ENCODE measurements at places on chromosomes 2 and 18.
A peak's percentile ranks its signal among the peaks of the same experiment; 100 is the strongest.

DNA sequence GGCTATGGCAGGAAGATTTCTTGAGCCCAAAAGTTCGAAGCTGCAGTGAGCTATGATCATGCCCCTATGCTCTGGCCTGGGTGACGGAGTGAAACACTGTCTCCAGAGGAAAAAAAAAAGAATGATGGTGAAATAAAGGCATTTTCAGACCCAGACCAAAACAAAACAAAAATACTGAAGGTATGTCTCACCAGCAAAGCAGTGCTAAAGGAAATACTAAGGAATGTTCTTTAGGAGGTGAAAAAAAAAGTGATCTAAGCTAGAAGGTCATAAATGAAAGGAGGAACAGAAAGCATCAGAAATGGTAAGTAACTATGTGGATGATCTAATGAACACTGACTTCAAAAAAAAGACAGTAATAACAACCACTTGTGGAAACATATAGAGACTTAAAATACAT lies 18.7 kb downstream of the SS18 start:
- DNase-seq = peak; percentile 82

DNA sequence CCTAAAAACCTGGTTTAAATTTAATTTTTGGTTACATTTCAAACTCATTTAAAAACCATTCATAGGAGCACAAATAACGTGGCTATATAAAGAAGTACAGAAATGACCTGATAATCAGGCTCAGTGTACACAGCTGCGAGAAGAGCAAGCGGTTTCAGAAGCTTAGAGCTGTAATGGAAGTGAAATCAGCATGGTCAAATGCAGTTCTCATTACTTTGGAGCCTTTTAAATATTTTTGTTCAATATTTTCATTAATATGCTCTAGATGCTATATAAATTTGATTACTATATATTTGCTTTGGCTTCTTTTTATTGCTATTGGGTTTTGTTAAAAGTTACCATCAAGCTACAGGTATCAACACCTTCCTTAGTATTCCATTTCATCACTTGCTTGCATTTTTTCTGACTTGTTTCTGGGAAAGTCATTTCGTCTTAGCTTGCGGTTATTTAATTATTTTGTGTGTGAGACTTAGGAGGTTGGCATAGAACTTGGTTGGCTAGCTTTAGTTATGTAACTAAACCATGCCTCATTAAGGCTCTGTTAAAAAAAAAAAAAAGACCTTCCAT lies 58.7 kb downstream of the AFTPH start:
- no peak for DNase-seq

- peak; percentile 35 for DNase-seq
These were observed 227.6 kb upstream of the ETAA1 start for GRCh38 chr2:67169417-67170140.

- DNase-seq = no peak
These were observed 14.1 kb downstream of the TLK1 start for GRCh38 chr2:171146633-171147032.

GRCh38 chr2:198950803-198951202 lies 506.9 kb downstream of the SATB2 start:
- DNase-seq = no peak

GRCh38 chr18:69981948-69982347 lies 34.3 kb upstream of the CD226 start:
- DNase-seq = no peak

DNA sequence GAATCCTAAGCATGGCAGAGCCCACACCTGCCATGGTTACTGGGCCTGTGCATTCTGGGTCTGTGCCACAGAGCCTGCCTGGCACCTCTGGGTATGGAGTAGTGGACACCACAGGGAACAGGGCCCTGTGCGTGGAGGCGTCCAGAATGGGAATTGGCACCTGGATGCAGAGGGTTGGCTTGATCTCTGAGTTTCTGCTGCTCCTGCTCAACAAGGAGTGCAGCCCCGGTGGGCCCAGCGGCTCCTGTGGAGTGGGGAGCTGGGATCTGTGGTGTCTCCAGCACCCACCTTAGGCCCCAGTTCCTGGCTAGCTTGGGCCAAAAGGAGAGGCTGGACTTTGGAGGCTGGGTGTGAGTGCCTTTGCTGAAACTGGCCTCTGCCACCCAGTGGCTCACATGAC lies 7.9 kb upstream of the ANKRD62 start:
- no peak for DNase-seq

GRCh38 chr2:85545780-85546240 lies 6.8 kb downstream of the MAT2A start:
- no peak for DNase-seq

GRCh38 chr2:227324642-227324994 lies 433 bp upstream of the MFF start:
- DNase-seq = peak; percentile 22

- no peak for DNase-seq
These were observed 475.3 kb downstream of the RIT2 start for GRCh38 chr18:42640160-42640559.

GRCh38 chr2:107591561-107592279 lies 235.0 kb upstream of the RGPD4 start:
- peak; percentile 62 for DNase-seq

DNA sequence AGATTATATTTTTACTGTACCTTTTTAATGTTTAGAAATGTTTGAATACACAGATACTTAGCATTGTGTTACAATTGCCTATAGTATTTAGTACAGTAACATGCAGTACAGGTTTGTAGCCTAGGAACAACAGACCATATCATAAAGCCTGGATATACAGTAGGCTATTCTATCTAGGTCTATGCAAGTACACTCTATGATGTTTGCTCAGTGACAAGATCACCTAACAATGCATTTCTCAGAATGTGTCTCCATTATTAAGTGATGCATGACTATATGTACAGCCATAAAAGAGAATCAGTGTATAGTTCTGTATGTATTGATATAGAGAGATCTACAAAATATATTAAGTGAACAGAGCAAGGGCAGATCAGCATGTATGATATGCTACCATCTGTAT lies 616.4 kb downstream of the XIRP2 start:
- DNase-seq = no peak

DNA sequence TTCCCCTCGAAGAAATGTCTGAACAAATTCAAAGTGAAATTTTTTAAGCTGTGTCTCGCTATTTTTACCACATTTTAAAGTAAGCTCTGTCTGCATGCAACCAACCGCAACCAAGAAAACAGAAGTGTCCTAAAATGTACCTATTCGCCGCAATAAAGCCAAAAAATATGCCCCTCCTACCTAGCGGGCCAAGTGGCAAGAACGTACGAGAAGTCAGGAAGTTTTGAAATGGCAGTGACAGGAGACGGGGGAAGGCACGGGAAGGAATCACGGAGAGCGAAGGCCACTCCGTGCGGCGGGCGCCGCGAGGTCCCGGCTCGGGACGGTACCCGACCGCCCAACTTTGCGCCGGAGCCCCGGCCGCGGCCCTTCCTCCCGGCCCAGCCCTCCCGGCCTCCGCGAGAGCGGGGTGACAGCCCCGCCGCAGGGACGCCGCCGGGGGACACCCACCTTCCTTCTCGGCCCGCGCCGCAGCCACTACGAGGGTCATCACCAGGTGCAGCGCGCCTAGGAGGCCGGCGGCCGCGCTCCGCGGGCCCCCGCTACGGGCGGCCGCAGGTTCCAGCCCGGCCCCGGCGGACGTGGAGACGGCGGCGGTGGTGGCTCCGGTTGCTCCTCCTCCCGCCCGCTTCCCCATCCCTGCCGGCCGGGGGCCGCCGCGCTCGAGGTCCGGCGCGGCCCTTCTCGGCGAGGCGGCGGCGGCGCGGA lies 568 bp downstream of the TMEM131 start:
- DNase-seq = peak; percentile 30

GRCh38 chr2:32742376-32742775 lies 114.5 kb downstream of the TTC27 start:
- DNase-seq = no peak

DNA sequence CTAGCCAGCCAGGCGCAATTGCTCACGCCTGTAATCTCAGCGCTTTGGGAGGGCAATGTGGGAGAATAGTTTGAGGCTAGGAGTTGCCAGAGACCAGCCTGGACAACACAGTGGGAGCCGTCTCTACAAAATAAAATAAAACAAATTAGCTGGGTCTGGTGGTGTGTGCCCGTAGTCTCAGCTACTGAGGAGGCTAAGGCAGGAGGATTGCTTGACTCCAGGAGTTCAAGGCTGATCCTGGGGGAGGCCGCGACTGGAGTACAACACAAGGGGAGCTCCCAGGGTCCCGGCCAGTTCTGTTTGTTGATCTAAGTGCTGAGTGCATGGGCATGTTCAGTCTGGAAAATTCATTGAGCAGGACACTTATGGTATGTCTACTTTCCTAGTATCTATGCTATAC lies 2.6 kb downstream of the ST3GAL5 start:
- no peak for DNase-seq

DNA sequence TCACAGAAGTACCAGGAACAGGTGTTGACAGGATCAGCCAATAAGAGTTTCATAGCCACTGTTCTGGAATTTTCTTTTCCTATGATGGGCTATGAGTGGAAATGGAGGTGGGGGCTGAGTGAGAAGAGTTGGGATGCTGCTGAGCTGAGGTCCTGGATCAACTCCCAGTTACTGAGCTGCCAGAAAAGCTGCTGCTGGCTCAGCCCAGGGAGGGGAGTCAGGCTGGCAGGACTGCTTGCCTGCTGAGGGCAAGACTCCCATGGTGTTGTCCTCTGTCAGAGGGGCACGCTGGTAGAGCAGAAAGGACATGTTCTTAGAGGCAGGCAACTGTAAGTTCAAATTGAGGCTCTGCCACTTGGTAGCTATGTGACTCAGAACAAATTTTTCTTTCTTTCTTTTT lies 11.8 kb downstream of the TPGS2 start:
- no peak for DNase-seq

DNA sequence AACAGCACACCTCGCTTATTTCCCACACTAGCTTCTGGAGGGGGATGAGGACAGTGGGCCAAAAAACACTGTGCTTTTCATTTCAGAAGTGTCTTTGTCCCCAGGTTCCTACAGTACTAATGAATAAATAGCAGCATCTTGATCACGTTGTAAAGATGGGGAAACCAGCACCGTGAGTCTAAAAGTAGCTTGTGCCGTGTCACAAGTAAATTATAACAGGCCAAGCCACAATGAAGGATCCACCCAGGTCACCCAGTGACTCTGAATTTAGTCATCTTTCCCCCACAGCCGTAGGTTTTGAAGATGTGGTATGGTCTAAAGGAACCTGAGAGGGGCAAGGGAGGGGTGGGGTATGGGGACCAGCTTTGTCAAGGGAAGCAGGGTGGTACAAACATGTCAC lies 8.8 kb downstream of the FZD7 start:
- DNase-seq = no peak

- DNase-seq = no peak
These were observed 27.0 kb downstream of the GREB1 start for GRCh38 chr2:11560806-11561205.

DNA sequence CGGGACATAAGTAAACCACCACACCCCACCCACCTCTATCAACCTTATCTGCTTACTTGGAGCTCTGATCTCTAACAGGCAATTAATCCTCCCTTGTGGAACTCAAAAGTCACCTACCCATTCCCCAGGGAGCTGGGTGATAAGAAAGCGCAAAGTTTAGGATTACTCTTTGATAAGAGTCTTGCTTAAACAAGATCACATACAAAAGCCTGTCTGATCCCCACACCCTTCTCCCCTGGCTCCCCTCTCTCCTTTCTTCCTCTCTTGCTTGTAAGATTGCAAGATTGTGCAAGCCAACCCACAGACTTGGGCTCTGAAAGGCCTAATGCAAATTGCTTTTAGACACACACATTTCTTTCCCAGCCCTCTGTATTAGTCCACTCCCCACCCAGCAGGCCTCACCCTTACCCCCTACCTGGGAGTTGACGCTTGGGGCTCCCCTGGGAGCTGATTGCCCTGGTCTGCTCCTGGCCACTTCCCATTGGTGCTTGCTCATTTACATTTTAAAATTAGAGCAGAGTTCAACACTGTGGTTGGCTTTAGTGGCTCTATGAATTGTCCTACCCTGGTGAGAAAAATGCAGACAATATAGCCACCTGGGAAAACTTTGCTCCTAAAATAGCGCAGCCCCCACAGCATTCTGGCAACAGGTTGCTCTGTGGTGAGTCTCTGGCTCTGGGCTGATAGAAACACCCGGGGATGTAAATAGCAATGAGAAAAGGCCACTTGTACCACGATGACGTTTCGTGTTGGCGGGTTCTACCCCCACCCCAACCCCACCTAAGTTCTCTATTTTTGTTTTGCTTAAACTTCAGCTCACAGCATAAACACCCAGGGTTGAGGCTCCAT lies 92.8 kb upstream of the MSH2 start:
- DNase-seq = peak; percentile 71

GRCh38 chr2:106701203-106702022 lies 184.6 kb downstream of the ST6GAL2 start:
- DNase-seq = no peak

DNA sequence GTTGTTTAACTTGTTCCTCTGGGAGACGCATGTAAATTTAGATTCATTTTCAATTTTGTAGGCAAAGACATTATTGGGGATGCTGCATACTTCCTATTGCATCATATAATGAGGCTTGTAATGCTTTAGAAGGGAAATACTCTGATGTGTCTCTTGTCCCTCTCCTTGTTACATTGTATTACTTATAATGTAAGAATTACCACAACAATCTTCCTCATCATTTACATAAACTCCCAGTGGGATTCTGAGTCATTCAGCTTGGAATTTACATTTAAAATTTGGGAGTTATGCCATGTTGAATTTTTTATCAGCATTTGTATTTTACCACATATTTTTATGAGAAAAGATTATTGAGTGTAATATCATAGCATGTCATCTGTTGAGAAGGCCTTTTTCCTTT lies 963.4 kb upstream of the NRXN1 start:
- DNase-seq = peak; percentile 73

GRCh38 chr18:55221622-55222021 lies 262.4 kb upstream of the CCDC68 start:
- DNase-seq = no peak

DNA sequence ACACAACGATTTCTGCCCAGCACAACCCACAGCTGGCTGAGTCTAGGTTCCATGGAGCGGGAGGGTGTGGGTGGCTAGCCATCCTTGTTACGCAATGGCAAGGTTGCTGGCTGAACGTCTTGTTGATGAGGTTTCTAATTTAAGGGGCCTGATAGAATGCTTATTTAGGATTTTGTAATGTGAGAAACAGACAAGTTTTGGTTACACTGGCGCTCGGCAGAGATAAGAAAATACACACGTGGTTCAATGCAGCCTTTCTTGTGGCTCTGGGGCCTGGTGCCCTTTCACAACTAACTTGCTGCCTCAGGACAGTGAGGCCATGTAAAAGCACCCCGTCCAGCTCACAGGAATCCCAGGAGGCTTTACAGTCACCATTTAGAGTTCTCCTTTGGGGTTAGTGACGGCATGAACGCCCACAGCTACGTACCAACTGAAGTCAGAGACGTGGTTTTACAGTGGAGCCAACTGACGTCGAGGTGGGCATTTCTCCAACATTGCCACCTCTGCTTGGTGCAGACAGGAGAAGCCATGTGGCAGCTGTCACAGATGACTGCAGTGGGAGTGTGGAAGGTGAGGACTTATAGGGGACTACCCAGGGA lies 29.7 kb upstream of the PIEZO2 start:
- DNase-seq = peak; percentile 53

DNA sequence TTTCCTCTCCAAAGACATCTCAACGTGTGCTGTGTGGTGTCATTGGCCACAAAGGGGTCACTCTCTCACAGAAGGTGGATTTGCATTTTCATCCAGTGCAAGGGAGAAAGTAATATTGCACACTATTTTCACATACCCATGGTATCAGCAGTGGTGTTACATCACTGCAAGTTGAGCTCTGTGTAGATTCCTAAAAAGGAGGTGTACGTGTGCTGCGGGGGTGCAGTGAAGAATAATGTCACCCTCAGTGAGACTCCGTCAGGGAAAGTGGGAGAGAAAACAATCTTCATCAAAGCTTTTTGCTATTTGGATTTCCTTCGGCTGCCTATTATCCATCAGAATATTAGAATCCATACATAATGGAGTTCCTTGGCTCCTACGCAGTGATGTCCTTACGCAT lies 733.8 kb upstream of the FANCL start:
- no peak for DNase-seq

- peak; percentile 57 for DNase-seq
These were observed 59.6 kb downstream of the ITGB6 start for GRCh38 chr2:160140471-160140870.

Data from iris pigment epithelial cell (primary cell).